ENCODE measurements at places on chromosomes 3 and 15.

GRCh38 chr3:178439504-178439903 lies 96.7 kb upstream of the KCNMB2 start:
- no peak for DNase-seq

DNA sequence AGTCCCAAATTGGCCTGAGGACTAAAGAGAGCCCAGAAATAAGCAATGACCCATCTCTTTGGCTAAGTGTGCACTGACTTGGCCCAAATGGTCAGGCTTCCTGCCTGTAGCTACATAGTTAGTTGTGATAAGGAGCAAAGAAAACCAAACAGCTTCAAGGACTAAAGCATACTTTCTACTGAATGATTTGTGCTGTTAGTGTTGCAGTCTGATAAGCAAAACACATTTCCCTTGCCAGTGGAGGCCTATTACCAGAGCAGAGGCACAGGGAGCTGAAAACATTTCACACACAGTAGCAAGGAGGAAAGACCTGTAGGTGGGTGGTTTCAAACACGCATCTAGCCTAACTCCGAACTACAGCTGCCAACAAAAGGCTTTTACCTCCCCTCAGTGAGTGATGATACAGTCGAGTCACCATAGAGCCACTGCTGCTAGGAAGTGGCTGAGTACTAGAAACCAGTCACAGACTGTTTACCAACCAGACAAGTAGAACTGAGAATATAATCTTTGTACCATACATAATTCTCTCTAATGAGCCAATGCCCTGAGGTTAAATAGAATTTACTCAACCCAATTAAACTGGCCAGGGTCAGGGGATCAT lies 222.3 kb upstream of the THBS1 start:
- DNase-seq = no peak

DNA sequence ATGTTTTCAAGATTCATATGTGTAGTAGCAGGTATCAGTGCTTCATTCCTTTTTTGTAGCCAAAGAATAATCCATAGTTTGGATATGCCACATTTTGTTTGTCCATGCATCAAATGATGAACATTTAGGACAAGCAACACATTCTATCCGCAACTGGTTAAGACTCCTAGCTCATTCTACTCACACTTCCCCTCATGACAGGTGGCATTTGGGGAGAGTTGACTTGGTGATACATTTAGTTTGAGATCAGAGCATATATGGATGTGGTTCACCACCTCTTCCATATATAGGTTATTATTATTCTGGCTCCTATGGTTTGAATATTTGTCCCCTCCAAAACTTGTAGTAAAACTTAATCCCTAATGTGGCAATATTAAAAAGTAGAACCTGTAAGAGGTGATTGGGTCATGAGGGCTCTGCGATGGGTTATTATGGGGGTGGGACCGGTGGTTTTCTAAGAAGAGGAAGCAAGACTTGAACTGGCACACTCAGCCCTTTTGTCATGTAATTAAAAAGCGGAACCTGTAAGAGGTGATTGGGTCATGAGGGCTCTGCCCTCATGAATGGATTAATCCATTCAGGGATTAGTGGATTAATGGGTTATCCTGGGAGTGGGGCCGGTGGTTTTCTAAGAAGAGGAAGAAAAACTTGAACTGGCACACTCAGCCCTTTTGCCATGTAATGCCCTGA lies 75.3 kb upstream of the HRH1 start:
- DNase-seq = no peak

GRCh38 chr3:68832680-68833079 lies 99.7 kb downstream of the TAFA4 start:
- DNase-seq = no peak

DNA sequence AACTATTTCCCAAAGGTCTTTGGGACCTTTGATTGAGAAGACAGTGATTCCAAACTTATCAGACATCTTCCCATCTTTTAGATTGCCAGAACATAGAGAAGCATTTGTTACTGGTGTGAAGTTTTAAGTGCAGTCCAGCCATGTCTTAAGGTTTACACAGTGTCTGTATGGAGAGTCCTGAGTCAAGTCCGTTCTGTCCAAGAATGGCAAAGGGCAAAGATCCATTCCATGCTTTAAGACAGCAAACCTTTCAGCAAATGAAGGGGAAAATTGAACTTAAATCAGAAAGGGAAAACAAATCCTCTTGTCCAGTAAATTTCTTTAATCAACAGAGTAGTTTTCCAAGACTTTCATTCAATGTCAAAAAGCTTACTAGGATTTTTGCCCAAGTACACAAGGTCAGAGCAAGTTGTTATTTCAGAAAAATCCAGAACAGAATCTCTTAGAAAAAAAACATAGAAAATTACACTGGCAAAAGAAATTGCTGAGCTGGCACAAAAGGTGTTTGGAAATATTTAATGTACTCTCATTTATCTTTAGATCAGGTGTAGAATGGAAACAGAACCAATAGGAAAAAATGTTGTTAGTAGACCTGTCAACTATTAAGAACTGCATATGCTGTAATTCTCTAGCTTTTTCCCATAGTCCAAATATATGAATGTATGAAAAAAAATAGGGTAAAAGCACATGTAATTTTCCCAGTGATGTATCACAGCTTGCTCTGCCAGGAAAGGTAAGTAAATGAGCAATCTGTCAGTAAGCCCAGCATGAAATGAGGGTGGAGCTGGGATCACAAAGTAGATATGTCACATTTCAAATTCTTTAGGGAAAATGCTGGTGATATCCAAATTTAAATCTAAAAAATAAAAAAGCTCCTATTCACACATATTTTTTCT lies 1099.9 kb downstream of the TUSC7 start:
- no peak for DNase-seq

DNA sequence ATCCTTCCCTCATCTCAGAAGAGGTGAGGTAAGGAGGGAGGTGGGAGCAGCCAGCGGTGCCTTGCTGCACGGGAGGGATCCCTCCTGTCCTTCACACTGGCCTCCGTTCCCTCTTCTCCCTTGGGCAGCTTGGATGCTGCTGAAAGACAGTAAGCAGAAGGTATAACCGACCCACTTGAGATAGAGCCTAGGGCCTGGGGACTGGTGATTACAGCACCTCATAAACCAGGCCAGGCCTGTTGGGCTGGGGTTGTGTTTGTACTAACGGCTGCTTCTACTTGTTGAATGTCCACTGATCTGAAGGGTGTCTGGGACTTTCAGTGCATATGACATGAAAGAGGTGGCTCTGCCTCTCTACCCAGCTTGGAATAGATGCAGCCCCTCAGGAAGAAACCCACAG lies 25.0 kb downstream of the SEMA6D start:
- no peak for DNase-seq

GRCh38 chr3:180267202-180267843 lies 230.6 kb upstream of the PEX5L start:
- DNase-seq = no peak

- DNase-seq = peak; percentile 66
These were observed 27.6 kb downstream of the ZNF589 start for GRCh38 chr3:48268381-48268935.

GRCh38 chr3:106398891-106399600 lies 530.2 kb upstream of the CBLB start:
- no peak for DNase-seq

DNA sequence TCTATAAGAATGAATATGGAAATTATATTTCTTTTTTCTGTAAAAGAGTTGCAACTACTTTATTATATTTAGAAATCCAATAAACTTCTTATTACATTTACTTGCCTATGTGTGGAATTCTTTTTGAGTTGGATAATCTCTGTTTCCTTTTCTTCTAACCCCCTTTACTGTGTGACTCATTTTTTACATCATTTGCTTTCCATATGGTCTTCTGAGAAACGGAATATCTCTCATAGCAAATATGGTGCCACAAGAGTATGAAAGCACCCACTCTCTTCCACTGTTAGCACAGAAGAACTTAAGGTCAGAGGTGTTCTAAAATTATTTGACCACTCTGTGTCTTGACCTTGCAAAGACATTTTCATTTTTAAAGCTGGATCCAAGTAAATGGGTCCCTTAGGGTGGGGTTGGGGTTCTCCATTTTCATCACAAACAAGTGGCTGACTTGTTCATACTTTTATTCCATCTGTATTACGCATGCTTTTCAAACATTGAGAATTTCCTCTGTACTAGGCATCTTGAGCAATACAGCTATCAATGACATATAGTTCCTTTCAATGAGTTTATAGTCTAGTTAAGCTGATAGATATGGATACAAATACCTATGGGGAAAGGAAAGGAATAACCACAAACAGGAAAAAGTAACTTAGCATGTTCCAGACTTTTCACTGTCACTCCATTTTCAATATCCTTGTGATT lies 281.1 kb upstream of the TPRG1 start:
- DNase-seq = no peak

DNA sequence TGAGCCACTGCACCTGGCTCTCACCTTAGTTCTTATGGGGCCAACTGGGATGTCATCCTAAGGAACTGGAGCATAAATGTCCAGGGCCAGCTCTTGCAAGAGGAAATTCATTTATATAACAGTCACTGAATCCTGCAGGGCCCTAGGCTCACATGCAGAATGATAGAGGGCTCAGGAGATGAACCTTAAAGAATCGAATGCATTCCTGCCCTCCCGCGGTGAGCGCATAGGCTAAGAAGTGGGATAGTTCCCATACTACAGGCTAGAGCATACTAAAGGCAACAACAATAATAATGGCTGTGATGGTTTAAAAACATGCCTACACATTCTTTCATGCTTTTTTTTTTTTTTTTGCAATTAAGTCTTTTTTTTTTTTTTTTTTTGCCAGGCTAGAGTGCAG lies 17.1 kb upstream of the CSRNP1 start:
- DNase-seq = no peak

GRCh38 chr15:37586011-37586583 lies 348.3 kb upstream of the TMCO5A start:
- no peak for DNase-seq

GRCh38 chr15:78056714-78057269 lies 20.7 kb downstream of the TBC1D2B start:
- DNase-seq = no peak

DNA sequence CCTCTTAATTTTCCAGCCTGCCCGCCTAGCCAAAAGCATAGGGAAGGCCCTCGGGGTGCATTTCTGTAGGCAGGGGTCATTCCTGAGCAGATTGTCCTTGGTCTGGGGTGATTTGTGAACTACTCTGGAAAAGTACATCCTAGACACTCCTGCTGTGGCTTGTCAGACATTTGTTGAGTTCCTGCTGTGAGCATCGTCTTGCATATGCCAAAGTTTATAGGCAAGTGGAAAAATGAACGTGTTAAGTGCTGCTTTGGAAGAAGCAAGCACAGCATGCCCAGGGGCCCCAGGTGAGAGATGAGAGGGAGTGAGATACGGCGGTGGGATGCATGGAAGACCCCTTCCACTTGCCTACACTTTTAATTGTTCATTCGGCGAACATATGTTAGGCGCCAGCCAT lies 237.7 kb upstream of the ST8SIA2 start:
- no peak for DNase-seq
